ENCODE measurements at places on chromosomes 3 and 15.

DNA sequence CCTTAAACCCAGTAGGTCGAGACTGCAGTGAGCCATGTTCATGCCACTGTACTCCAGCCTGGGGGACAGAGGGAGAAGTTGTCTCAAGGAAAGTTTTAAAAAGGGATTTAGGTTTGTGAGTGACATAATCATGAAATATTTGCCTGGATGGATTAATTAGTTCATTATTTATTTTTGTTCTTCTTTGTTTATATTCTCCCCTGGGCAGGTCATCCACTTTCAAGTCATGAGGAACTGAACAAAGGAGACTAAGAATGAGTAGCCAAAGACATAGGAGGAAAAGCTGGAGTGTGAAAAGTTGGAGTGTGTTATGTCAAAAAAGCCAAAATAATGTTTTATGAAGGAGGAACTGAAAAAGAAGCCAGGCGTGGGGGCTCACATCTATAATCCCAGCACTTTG is 17.7 kb upstream of the PCCB start:
- DNase-seq = no peak

DNA sequence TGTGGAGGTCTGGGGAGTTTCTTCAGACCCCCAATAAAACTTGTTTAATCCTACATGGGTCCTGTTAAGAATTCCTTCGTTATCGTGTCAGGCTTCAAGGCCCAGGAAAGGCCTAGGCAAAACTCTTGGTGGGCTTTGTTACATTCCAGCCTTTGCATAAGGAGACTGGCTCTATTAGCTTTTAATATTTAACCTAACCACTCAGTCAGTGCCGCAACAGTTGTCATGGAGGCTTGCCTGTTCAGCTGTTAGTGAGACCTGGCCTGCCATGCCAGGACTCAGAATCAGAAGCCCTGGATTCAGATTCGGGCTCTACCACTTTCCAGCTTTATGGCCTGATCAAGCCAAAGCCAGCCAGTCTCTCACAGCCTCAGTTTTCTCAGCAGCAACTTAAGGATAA is 19.6 kb downstream of the EIF1B start:
- DNase-seq = no peak

DNA sequence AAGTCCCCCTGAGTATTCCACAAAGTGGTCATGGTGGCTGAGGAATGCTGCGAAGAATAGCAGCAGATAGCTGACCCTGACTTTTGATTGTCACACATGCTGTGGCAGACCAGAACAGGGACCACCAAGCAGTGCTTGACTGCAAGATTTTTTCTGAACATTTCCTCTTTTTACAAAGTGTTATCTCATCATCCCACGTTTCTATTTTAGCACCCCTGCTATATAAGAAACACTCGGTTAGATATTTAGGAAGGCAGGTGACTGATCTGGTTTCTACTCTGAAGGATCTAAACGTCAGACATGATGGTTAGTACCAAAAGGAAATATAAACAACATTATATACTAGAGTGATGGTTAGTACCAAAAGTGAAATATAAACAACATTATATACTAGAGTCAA is 9.1 kb downstream of the SLC25A26 start:
- DNase-seq = no peak

DNA sequence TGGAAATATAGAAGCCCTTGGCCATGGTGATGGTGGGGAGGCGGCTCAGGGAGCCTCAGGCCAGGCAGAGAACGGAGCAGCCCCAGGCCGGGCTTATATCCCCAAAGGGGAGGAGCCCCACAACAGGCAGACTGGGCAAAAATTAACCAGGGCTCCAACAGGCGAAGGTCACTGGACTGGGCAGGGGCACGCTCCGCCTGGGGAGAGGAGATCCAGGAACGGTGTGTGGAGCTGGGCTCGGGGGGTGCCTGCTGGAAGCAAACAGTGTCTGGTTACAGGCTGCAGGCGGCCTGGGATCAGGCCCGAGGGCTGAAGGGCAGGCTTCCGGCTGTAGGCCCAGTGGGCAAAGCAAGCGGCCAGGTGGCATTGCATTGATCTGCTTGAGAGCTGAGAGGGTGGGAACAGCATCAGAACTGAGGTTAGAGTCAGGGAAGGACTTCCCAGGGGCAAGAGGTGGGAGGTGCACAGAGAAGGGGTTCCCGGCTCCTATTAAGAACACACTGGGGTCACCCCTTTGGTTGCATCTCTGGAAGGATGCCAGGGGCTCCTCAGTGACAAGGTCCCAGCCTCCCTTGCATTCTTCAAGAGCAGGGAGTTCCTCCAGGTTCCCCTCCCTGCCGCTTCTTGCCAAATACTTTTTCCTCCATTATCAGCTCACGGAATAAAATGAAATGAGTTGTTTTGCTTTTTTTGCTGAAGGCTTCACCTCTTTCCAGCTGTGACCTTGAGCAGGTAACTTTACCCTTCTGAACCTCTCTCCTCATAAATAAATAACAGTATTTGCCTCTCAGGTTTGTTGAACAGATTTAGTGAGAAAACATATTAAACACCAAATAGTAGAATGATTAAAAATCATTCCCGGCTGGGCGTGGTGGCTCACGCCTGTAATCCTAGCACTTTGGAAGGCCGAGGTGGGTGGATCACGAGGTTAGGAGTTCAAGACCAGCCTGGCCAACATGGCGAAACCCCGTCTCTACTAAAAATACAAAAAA is 7.8 kb downstream of the ANPEP start:
- peak; percentile 97 for DNase-seq

GRCh38 chr3:132549169-132549568 is 47.9 kb upstream of the ACKR4 start:
- DNase-seq = no peak

DNA sequence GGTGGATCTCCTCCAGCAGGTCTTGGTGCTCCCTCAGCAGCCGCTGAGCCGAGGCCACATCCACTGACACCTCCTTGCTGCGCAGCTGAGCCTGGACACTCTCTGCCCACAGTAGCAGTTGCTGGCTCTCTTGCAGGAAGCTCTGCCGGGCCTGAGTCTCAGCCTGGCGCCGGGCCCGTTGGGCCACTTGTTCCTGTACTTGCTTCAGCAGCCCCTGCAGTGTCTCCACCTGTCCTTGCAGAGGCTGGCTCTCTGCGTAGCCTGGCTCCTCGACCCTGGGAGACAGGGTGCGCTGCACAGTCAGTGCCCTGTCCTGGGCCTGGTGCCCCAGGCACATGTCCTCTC is 15.5 kb downstream of the SPTBN5 start:
- no peak for DNase-seq

Data from left lobe of liver (tissue), 2 donors.